ENCODE measurements at places on chromosomes 13 and 19.
A peak's percentile ranks its signal among the peaks of the same experiment; 100 is the strongest.

GRCh38 chr19:6060600-6061375 is 49.5 kb downstream of the RFX2 start:
- peak; percentile 74 for DNase-seq

DNA sequence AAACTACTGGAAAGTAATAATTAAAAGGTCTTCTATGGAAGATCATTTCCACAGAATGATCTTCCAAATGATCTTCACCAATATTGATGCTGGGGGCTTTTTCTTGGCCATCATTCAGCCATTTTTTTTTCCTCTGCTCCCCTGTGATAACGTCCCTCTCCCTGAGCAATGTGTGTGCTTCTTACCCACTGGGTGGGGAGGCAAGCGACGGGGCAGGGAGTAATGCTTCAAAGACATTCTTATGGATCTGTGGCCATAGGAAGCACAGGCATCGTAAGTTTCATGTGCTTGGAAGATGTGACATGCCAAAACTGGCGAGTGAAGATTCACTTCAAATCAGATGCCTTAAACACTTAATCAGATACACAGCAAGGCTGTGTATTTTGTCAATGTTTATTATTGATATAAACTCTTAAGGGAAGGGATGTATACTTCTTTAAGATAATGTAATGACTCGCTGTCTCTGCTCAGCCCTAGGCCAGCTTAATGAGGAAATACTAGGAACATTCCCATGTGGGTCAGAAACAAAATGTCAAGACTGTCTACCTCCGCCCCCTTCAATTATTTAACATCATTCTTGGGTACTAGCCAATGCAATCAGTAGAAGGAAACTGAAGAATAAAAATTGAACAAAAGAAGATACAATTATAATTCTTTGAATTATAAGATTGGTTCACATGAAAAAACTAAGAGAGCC is 34.1 kb upstream of the SERPINE3 start:
- DNase-seq = no peak

- DNase-seq = no peak
These were observed 324.6 kb downstream of the SHISA2 start for GRCh38 chr13:25727250-25727649.

GRCh38 chr13:78596736-78597601 is 6.4 kb downstream of the POU4F1 start:
- DNase-seq = no peak

DNA sequence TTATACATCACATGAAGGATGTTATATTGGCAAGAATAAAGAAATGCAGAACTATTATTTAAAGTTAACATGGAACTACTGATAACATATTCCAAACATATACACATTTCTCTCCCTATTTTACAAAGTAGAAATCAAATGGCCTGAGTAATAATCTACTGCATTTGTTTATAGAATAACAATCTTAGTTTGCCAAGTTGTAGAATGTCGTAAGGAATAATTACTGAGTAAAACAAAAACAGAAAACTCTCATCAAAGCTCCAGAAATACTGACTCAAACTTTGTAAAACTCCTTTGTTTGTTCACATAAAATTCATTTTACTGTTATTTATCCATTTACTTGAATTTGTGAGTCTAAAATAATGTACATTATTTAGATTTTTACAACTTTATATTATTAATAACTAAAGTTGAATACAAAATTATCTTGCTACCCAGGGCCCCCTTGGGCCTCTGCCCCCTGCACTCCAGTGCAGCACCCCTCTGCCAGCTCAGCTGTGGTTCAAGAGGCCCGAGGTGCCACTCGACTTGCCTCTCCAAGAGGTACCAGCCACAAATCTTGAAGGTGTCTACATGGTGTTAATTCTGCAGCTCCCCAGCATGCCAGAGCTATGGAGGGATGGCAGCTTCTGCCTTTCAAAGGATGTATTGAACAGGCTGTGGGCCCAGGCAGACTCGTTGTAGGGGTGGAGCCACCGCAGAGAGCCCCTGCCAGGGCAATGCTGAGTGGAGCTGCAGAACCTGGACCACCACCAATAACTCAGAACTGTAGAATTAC is 2819.7 kb downstream of the PCDH9 start:
- DNase-seq = no peak

GRCh38 chr13:67278235-67278634 is 48.1 kb upstream of the PCDH9 start:
- no peak for DNase-seq

DNA sequence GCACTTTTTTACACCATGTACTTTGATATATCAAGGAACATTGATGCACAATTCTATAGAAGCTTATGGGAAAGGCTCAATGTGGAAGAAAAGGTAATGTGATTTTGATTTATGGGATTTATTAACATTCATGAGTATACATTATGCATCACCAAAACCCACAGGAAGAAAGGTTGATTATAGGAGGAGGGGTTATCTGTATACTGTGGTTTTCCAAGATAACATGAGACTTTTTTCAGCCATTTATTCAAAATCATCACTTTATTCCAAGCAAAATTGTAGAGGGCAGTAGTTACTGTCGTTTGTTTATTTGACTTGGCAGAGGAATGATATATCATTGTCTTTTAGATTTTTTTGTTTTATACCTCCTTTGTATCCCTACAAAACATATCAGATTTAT is 54.9 kb downstream of the WDFY2 start:
- DNase-seq = no peak

DNA sequence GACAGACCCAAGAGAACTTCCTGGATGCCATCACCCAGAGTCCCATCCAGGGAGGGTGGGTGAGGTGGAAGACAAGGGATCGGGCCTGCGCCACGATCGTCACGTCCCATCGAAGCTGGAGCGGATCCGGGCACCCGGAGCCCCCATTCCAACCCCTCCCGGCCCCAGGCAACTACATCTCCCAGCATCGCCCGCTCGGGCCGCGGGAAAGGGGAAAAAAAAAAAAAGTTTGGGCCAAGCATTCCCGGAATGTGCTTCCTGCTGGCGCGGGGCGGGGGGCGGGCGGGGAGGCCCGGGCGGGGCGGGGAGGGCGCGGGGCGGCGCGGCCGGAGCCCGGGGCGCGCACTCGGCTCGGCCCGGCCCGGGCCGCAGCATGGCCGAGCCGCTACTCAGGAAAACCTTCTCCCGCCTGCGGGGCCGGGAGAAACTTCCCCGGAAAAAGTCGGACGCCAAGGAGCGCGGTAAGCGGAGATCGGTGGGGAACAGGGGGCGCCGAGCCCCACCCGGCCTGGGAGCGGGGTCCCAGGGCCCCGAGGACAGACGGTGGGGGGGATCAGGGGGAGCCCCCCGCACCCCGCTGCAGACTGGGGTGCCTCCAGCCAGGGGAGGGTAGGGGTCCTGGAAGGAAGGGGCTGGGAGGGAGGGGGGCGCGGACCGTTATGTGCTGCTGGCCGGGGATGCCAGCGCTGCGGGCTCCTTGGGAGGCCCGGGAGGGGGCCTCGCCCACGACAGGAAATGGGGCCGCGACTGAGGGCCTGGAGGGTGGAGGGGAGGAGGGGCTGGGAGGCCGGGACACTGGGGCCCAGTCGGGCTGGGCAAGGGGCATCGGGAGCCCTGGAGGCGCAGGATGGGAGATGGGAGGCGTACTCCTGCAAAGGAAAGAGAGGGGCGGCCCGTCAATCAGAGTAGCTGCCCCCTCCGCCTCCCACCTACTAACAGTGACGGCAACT is at the start of gene SYDE1:
Gene SYDE1 (plus strand): TSS at position 341 of the 950 bp plus-strand sequence. CDS start 33 bp downstream, at position 374.
- DNase-seq = peak; percentile 86

- no peak for DNase-seq
These were observed 32.0 kb downstream of the RUBCNL start for GRCh38 chr13:46355088-46355468.

- no peak for DNase-seq
These were observed 7.3 kb downstream of the METTL21C start for GRCh38 chr13:102687520-102687919.

DNA sequence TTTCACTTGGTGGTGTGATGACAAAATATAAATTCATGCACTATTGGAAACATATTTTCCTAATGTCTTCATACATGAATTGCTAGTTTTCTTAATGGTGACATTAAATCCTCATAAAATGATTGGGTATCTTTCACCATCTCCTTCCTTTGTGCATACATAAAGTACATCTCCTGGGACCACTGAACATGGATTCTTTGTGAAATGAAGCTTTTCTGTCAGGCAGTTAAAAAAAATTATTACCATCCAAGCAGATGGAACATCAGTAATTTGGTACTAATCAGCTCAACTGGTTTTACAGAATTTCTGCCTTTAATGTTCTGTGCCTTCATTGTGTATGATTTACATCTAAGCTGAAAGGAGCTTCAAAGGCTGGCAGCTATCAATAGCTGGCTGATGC is 891.7 kb upstream of the SLC10A2 start:
- DNase-seq = no peak

DNA sequence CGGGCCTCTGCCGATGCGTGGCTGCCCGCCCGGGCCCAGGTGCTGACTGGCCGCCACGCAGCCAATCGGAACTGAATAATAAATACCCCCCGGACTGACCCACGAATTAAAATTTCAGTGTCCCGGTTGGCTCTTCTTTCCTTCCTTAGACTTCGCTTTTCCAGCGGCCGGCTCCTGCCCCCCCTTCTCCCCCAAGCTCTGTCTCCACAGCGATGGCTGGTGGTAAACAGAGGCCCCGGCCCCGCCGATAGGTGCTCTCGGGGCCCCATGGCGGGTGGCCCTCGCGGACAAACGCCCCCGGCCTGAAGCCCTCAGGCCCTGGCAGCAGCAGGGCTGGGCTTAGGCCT is 2.6 kb downstream of the ZBTB7A start:
- DNase-seq = no peak

GRCh38 chr13:40082639-40083038 is 427.2 kb downstream of the COG6 start:
- DNase-seq = no peak

DNA sequence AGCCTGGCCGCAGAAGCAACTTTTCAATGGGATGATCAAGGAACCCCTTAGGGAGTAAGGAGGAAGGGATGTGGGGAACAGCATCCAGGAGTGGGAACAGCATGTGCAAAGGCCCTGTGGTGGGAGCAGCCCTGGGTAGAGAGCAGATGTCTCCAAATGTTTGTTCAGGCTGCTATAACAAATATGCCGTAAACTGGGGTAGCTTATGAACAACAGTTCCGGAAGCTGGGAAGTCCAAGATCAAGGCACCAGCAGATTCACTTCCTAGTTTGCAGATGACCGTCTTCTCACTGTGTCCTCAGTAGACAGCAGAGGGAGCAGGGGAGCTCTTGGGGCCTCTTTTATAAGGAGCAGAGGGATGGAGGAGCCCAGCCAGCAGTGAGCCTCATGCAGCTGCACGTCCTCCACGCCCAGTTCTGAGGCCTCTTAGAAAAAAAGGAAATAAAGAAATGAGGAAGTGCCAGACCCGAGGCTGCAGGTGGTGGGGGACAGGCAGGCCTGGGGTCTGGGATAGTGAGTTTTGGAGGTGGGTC is 4.2 kb upstream of the LRRC25 start:
- no peak for DNase-seq

DNA sequence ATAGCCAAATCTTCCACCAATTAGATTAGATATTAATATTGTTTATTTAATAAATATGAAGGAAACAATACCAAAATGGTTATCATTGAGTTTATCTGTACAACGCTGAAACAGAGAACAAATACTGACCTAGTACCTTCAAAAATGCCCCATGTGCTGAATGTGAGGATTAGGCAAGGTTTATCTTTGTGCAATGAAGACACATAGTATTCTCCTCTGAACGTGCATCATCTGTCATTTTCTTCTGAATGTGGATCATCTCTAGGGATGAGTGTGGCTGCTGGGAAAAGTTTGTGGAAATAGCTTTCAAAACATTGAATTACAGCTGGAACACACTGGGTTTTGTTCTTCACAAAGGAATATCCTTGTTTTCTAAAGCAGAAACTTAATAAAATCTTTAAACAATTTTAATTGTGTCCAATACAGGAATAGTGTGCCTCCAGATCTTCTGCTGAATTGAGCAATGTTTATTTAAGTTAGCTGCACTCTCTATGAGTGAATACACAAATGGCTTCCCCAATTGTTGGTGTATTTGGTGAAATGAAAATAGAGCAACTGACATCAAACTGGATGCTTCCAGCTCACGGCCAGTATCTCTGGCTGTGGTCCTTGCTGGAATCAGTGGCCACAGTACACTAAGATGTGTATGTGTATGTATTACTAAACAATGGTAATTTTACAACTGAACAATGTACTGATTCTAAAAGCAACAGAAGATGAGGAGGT is 6.7 kb downstream of the COL4A1 start:
- no peak for DNase-seq

DNA sequence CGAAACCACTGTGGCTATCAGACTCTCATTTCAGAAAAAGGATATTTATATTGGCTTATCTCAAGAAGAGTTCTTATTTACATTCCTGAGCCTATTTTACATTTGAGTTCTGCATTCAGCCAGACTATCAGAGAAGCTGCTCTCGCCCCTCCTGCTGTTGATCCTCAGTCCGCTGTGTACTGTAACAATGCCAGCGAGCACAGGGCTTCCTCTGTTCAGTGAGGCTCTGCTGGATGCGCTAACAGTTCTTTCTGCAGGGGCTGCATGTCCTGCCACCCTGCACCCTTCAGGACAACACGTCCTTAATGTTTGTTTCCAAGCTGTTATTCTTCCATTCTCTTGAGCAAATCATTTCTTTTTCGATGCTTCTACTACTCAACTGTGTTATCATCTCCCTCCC is 463.7 kb upstream of the SGCG start:
- DNase-seq = no peak

- DNase-seq = no peak
These were observed 74.1 kb downstream of the DCLK1 start for GRCh38 chr13:36057041-36057440.

DNA sequence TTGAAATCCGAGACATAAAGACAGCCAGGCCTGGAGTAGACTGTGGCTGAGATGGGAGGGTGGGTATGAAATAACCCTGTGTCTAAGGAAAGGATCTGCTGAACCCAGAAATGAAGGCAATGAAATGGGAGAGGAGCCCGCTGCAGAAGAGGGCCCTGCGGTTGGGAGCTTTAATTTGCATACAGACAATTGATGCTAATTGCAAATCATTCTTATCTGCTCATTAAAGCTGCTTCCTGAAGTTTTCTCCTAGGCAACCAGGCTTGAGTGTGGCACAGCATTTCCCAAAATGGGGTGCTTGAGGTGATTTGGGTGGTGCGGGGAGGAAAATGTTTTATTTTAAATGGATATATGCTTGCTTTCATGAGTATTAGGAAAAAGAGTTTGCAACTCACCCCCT is 55.4 kb downstream of the DPF1 start:
- DNase-seq = no peak

GRCh38 chr19:4068047-4068966 is 1.6 kb upstream of the ZBTB7A start:
- DNase-seq = no peak

Measured in HTR-8/SVneo (cell line).